Activated T-cell treated with anti-CD3 and anti-CD28 coated beads, Interleukin-2, amount 50 U/mL, for 4 hours (primary cell): ENCODE measurements at places on chromosomes 7 and 10. TPM values are rescaled to one million over a fixed set of nuclear protein-coding genes. Genes with fewer than 3 reads are reported as not detected.

Gene PAX4
- total RNA-seq = not detected

Gene CUZD1
- 1.3 TPM for total RNA-seq

Gene LCOR
- total RNA-seq = 23.6 TPM

Gene TRA2A
- total RNA-seq = 73.3 TPM

Gene CLRN3
- total RNA-seq = not detected

Gene LBX1
- total RNA-seq = not detected

Gene CTAGE8
- 0.29 TPM for total RNA-seq

Gene ASNS
- total RNA-seq = 100 TPM

Gene SDK1
- 0.05 TPM for total RNA-seq

Gene ADGRA1
- total RNA-seq = not detected

Gene SFTPA1
- total RNA-seq = 3.1 TPM

Gene SPACDR
- 0.46 TPM for total RNA-seq

Gene PHKG1
- 1.4 TPM for total RNA-seq

Gene GPR158
- total RNA-seq = not detected

Gene NEUROG3
- not detected for total RNA-seq

Gene PSD
- total RNA-seq = 3.7 TPM

Gene EBF3
- total RNA-seq = not detected

Gene TMEM140
- total RNA-seq = 4.2 TPM

Gene FAM20C
- total RNA-seq = 0.47 TPM
